Omental fat pad (tissue), 4 donors: ENCODE measurements at places on chromosomes 4 and X.

- DNase-seq: no peak
Observed at GRCh38 chrX:110509755-110510532, 151.3 kb downstream of the RTL9 start.

- no peak for DNase-seq
Observed at GRCh38 chrX:18828832-18829404, 121.5 kb downstream of the PPEF1 start.

DNA sequence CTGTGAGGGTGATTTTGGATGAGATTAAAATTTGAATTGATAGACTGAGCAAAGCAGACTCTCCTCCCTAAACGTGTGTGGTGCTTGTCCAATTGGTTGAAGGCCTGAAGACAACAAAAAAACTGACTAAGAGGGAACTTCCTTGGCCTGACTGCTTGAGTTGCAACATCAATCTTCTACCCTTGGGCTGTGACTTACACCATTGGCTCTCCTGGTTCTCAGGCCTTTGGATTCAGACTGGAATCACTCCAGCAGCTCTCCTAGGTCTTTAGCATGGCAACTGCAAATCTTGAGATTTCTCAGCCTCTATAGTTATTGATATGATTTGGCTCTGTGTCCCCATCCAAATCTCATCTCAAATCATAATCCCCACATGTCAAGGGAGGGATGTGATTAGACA is 49.7 kb upstream of the IGFBP7 start:
- DNase-seq: no peak

DNA sequence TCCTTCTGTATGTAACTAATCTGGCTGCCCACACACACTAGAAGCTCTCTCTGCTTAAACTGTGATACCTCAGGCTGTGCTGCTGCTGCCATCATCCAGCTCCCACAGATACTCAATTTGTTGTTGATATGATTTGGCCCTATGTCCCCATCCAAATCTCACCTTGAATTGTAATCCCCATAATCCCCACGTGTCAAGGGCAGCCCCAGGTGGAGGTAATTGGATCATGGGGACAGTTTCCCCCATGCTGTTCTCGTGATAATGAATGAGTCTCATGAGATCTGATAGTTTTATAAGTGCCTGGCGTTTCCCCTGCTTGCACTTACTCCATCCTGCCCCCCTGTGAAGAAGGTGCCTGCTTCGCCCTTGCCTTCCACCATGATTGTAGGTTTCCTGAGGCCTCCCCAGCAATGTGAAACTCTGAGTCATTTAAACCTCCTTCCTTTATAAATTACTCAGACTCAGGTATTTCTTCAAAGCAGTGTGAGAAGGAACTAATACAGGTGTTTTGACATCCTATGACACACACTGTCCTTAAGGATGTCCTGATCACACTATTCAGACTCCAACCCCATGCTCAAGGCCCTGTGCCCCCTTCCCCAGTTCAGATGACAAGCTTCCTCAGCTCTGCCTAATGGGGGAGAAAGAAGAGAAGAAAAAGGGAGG is 2.9 kb upstream of the ATOH1 start:
- no peak for DNase-seq

DNA sequence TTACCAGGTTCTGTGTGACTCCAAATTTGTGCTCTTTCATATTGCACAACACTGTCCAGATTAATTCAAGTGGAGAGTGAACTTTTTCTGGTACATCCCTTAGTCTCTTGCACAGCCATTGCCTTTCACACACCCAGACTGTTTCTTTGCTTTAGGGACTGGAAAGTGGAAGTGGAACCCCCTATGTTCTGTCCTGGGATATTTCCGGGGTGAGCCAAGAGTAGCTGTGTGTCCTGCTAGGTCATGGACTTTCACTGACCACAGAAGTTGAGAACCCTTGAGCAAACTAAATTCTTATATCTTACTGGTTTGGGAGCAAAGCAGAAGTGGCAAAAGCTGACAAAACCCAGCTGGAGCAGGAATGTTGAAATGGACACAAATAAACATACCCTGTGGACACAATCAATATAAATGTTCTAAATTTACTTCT is 10.3 kb upstream of the VSIG4 start:
- DNase-seq: no peak

GRCh38 chr4:119284876-119285780 is 36.8 kb downstream of the FABP2 start:
- DNase-seq: no peak

DNA sequence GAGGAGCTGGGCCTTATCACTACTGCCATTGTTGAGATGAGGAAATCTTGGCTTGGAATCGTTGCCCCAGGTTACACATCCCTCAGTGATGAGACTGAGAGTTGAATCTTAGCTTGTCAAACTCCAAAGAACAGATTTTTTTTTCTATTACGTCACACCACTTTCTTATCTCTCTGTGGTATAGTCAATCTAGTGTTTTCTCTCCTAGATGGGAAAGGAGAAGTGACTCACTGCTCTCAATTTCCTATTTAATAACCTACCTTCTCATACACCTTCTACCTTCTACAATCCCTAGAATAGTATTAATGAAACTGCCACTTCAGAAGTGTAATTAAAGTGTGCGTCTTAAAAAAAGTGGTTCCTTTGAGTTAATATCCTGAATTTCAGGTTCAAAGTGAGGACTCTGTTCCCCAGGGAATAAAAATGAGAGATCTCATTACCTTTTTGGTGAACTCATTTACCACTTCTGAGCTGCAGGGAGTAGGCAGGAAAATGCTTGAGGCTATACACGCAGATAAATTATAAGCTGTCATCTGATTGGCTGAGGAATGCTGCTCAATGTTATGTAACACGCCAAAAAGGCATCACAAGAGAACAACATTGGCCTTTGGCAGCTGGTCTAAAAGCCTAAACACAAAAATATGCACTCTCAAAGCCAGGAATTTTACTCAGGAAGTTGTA is 59.3 kb downstream of the MAD2L1 start:
- no peak for DNase-seq

DNA sequence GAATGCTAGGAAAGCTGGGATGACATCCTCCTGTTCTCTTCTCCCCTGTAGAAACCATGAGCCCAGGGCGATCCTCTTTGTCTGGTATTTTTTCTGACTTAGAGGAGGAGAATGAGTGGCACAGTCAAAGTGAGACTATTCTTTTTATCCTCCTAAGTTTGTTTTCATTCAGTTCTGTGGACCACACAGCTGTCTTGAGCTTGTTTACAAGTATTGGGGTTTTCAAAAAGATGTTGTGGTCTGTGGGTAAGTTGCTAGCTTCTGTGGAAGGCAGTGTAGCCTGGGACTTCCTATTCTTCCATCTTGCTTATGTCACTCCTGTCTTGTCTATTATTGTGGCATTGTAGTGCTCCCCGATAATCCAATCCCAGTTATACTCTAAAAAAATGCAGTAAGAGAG is 223.0 kb downstream of the PAPSS1 start:
- no peak for DNase-seq

- no peak for DNase-seq
Observed at GRCh38 chr4:110793890-110794554, 171.1 kb upstream of the PITX2 start.

GRCh38 chrX:43836435-43837184 is 45.6 kb downstream of the MAOB start:
- no peak for DNase-seq

- DNase-seq: no peak
Observed at GRCh38 chr4:1166509-1167243, 5.7 kb downstream of the SPON2 start.

GRCh38 chr4:1348014-1348513 is 1.1 kb downstream of the UVSSA start:
- DNase-seq: no peak

GRCh38 chrX:107154787-107155620 is 36.4 kb upstream of the RBM41 start:
- DNase-seq: no peak

DNA sequence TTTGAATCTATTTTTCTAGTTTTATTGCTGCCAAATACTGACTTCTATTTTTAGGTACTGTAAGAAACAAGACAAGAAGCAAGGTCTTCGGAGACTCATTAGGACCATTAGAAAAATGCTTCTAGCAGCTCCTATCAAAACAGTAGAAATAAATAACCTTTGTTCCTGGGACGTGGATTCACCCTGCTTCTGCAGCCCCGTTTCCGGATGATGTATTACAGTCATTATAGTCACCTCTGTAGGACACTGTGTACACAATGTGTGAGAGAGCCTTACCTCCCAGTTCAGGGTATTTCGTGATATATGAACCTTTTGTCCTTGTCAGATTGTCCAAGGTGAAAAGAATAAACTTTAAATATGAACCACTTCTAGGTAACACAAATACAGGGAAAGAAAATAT is 484.0 kb upstream of the TECRL start:
- DNase-seq: no peak

DNA sequence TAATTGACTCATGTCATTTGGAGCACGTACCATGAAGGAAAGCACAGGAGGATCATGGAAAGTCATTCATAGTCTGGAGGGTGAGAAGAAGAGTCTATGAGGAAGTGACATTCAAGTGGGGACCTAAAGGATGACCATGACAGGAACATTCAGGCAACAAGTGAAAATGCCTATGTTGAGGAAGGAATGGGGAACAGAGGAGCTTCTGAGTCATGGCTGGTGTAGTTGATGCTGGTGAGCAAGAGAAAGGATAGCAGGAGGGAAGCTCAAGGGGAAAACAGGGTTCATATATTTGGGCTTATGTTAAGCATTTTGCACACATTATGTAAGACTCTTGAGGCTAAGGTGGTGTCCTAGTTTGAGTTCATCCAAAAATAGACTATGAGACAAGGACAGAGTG is 318.6 kb downstream of the HNRNPD start:
- DNase-seq: no peak

DNA sequence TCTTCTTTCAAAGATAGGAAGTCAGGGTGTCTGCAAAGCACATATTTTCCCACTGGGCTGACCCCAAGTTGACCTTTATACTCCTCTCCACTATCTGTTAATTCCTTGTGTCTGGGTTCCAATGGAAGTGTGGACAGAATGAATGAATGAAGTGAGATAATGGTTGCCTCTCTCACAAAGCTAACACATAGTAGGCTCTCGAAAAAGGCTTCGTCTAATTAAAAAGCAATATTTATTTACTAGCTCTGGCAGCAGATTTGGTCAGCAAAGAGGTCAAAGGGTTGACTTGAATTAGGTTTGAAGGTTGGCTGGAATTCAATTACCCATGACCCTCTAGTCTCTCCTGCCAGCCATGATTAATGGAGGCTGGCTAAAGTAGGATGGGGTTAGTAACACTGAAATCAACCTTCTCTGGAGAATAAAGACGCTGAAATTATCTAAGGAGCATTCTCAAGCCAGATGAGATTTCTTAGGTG is 280.3 kb upstream of the KLF3 start:
- DNase-seq: no peak

DNA sequence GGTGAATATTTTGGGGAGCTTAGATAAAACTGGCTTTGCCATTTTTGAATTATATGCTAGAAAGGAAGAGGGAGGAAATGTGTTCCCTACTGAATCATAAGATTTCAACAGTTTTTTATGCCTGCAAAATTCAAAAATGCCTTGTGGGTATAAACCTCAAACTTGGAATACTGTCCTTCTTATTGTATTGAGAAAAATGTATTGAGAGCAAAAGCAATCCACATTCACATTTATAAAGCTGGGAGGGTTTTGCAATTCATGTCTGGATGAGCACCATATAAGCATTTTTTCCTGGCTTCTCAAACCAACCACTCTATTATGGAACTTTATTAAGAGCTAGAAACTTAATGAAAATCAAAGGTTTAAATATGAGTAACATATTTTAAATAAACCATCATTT is 289.8 kb downstream of the PCDH7 start:
- no peak for DNase-seq

DNA sequence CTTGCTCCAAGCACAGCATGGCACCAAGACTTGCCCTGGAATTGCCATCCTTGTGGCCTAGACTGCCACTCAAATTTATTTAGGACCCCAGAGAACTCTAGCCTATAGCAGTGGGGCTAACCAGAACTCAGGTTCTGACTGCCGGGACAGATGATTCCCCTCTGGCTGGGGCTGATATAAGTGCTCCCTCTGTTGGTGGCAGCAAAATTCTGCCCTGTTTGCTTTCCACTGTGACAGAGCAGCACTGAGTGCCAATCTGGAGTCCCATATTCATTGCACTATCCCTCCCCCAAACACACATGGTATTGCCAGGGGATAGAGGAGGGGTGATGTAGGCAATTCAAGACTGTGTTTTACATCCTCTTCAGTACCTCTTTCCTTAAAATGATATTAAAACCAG is 1081.9 kb downstream of the FAT4 start:
- DNase-seq: no peak

GRCh38 chrX:148555101-148555500 is 54.7 kb downstream of the AFF2 start:
- no peak for DNase-seq

DNA sequence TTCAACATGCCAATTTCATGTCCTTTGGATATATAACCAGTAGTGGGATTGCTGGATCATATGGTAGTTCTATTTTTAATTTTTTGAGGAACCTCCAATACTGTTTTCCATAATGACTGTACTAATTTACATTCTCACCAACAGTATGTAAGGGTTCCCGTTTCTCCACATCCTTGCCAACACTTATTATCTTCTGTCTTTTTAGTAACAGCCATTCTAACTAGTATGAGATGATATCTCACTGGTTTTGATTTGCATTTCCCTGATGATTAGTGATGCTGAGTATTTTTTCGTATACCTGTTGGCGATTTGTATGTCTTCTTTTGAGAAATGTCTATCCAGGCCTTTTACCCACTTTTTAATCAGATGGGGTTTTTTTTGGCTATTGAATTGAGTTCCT is 133.5 kb upstream of the MED14 start:
- no peak for DNase-seq

DNA sequence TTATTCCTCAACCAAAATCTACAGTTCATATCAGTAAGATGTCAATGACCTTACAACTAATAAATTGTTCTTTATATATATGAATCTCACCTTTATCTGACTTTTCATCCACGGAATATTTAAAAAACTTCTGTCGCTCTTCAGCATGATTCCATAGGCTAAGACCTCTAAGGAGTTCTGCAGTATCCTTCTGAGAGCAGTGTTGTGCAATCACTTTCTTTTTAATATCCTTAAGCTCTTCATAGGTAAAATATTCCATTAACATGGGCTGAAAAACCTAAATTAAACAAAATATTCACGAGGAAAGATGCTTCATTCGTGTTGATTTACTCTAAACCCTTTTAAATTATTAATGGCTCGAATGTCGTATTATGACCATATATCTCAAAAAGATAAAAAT is 16.7 kb downstream of the FBXL5 start:
- no peak for DNase-seq

- no peak for DNase-seq
Observed at GRCh38 chrX:154348646-154349358, 25.6 kb downstream of the FLNA start.

DNA sequence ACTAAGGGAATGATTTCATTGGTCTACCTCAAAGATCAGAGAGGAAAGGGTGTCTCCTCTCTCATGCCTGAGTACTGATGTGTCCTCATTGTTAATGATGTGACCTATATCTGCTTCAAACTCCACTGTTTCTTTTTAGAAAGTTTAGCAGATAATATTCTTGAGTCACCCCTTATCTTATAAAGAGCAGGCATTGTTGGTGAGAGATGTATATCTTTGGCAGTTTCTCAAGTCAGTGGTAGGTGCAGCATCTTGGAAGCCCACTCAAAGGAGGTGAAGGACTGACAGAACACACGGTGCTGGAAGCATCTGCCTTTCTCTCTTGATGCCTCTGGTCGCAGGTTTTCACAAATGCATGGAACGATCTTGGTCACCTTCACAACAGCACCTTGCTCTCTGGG is 71.2 kb downstream of the ZNF518B start:
- no peak for DNase-seq

GRCh38 chr4:85522277-85522676 is 47.3 kb downstream of the ARHGAP24 start:
- DNase-seq: no peak

GRCh38 chr4:40698733-40699132 is 51.0 kb upstream of the NSUN7 start:
- DNase-seq: no peak
